CD4-positive, CD25-positive, alpha-beta regulatory T cell (primary cell): ENCODE measurements at places on chromosomes 6 and 20.

GRCh38 chr6:67252663-67253062 lies 1382.4 kb upstream of the ADGRB3 start:
- no peak for DNase-seq

DNA sequence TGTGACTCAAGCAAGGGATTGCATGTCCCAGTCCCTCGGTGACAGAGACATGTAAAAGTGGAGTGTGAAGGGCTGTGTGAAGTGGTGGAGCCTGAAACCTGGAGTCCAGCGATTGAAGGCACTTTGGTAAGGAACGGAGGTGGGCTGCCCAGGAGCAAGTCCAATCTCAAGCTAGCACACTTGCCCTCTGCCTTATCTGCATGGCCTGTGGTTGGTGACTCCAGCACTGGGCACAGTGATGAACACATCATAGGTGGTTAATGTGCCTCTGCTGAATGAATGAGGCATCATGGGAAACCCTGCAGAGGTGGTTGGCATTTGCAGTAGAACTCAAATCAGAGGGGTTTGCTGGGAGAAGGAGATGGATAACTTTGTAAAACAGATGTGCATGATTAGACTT lies 14.9 kb upstream of the ULBP3 start:
- DNase-seq = no peak

- DNase-seq = no peak
Measured at GRCh38 chr20:55160996-55161395, 685.6 kb downstream of the DOK5 start.

DNA sequence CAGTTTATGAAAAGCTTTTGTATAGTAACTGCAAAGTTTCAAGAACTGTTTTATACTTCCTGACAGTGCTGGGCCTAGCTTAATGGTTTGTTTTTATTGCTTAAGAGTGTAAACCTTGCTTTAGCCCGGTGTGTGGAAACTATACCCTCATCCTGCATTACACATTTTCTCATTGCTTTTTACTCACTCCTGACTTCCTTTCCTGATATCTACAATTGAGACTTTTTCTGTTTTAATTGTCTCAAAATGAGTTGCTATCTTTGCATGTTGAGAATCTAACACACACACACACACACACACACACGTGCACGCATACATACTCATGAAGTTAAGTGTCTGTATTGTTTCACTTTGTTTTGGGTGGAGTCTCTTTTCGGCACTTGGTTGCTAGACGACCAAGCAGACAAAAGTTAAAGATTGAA lies 16.7 kb downstream of the BMP2 start:
- no peak for DNase-seq

DNA sequence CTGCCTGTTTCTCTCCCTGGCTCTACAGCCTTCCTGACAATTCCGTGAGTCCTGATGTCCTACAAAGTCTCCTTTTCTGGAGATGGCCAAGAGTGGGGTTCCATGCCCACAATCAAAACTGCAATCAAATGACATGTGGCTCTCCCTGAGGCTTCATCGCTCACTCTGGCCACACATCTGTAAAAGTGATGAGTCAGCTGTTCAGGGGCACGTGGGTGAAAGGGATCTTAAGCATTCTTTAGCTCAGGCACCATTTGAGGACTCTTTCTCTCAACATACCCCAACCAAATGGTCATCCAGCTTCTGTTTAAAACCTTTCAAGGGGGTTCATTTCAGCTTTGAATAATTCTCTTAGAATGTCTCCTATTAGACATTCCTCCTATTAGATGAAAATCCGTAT lies 42.3 kb upstream of the EYA2 start:
- no peak for DNase-seq

DNA sequence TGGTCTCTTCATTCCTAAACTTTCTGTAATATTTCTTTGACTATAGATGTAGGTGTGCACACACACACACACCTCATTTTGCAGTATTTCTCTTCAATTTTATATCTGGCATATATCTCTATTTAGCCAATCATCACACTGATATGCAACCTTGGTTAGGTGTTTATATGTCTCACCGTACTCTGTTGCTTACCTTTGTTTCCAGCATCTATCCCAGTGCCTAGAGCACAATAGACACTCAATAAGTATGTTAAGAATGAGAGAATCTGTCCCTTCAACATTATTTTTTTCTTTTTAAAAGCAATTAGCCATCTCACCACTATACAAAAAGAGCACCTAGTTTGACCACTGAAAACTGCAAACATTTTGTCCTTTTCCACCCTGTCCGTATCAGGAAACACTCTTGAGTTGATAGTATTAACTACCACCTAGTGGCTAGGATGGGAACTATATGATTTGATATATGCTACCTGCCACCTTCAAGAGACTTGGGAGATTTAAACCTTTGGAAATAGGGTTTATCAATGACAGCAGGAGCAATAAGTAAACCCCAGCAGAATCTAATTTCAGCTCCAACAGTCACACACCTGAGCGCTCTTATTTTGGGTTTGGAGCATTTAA lies 48.7 kb upstream of the RSPO3 start:
- DNase-seq = no peak

DNA sequence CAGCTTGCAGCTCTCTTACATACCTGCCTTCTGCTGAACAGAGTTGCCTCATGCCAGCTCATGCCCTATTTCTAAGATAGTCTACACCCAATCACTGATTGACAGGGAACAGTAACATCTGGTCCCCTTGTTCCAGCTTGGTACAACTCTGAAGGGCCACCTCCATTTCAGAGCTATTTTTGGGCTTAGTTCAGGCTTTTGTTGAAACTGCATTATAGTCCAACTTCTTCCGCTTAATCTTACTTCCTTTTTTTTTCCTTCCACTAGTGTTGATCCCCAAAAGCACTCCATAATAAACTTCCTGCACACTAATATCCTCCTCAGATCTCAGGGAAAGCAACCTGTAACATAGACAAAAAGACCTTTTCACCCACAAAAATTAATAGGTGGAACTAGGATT lies 65.7 kb upstream of the TNFRSF21 start:
- DNase-seq = no peak

DNA sequence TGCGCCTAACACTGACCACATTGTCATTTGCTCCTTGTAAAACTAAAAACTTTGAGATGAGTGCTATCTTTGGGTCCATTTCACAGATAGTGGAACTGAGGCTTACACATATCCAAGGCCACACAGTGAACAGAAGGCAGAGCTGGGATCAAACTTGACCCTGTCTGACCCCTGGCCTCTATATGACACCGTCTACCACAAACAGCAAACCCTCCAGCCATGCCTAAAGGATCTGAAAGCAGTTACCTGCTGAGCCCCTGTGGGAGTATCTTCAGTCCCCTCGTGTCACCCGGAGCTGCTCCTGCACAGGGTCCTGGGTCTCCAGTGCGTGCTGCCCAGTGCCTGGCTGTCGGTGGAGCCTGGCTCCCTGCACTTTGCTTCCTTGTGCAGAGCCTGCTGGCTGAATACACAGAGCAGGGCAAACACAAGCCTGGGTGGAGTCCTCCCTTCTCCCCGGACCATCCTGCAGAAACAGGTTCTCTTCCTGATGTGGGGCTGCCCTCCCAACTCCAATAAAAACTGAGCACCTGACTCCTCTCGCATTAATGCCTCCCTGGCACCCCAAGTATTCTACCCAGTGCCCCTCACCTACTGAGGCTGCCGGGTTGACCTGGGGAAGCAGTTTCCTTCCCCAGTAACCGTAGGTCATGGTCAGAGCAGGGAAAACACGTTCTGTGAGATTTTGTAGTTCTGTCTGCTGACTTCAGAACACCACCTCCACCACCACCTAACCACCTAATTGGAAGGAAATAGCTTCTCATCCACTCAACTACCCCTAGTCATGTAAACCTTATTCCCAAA lies at the start of gene BCAS1:
Gene BCAS1, minus strand, starts transcription at position 408 of the 801 bp plus-strand sequence. CDS start 11,876 bp downstream, outside the sequence.
- no peak for DNase-seq

GRCh38 chr6:96520171-96521115 lies 1.2 kb upstream of the UFL1 start:
- peak; percentile 2 for DNase-seq

DNA sequence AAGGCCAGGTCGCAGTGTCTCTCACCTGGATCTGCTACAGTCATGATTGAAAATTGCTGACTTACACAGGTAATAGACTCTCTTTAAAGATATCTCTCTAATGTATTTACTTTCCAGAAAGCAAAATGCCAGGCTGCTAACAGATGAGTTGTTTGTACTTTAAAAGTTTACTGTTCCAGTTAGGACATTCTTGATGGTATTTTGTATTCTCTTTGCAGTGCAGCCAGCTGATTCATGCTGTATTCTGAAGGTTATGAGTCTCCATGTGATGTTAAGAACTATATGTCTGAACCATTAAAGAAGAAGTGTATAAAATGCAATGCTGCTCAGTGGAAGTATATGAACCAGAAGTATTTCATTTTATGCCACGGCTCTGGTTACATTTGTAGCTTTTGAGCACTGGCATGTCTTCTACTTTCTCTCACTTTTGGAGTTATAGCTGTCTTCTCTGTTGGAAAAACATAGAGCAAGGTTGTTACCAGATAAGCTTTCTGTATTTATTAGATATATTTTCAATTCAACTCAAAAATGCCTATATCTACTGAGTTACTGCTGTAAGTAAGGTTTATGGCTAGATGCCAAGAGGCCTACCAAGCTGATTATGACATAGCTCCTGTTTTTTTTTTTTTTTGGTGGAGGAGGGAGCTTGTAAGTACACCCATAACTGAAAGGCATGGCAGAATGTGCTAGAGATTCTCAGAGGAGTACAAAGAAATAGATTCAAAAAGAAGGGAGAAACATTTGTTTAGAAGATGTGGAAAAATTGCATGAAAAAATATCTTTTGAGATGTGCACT lies 130.5 kb upstream of the MAN1A1 start:
- no peak for DNase-seq

GRCh38 chr6:142820338-142821051 lies 124.5 kb downstream of the HIVEP2 start:
- DNase-seq = no peak

GRCh38 chr6:44126320-44127149 lies 717 bp downstream of the MRPL14 start:
- peak; percentile 64 for DNase-seq

DNA sequence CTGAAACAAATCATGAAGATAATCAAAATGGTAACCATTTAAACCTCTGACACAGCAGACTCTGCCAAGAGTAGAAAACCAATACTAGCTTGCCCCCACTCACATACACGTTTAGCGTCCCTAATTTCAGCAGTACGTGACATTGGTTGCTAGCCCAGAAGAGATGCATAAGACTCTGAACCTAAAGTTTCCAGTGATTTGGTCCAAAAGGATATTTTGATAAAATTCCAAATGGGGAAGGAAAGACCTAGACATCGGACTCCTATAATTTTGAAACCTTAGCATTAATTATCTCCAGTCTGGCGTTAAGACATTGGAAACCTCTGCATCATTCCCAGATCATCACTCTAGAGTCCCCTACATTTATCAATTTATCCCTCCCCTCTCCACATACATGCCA lies 98.1 kb downstream of the GMDS start:
- no peak for DNase-seq

- no peak for DNase-seq
Measured at GRCh38 chr6:87534377-87535047, 55.3 kb downstream of the RARS2 start.

DNA sequence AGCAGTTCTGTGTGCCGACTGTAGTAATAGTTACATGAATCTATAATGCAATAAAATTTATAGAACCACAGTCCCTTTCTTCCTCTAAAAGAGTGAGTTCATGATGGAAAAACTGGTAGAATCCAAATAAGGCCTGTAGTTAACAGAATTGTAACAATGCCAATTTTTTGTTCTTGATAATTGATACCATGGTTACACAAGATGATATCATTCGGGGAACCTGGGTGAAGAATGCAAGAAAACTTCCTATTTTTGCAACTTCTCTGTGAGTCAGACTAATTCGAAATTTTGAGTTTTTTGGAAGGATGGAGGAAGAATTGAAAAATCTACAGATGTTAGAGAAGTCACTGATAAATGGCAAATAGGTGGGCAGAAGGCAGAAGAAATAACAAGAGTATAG lies 381.8 kb downstream of the CDKAL1 start:
- no peak for DNase-seq

- DNase-seq = no peak
Measured at GRCh38 chr6:53854843-53855567, 60.2 kb downstream of the LRRC1 start.

GRCh38 chr6:39804466-39805065 lies 12.4 kb downstream of the DAAM2 start:
- no peak for DNase-seq

DNA sequence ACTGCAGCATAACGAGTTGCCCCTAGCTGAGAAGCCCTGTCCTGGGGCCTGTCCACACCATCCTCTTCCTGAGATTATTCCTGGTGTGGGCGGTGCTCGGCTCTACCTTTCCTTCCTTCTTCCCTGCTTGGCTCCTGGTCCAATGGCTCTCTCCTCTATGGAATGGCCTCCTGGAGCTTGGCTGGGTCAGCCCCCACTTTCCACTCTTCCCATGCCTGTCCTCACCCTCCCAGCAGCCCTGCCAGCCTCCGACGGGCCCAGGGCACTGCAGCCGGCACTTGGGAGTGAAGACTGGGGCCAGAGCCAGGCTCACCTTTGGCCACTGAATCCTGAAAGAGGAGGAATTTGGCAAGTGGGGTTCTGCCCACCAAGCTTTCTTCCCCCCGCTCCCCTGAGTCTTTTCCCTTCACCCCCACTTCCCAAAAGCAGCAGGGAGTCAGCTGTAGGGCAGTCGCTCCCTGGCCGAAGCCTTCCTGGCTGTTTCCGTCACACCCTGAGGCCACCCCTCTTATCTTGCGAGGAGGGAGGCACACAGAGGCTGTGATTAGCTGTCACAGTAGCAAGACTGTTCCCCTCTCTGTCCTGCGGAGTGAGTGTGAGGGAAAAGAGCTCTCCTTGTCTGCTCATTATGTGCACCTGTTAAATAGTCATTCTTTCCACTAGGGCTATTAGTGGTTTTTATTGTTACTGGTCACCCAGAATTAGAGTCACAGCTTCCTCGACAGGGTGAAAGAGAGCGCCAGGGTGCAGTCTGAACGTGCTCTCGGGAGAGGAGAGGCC lies 6.3 kb upstream of the CDSN start:
- DNase-seq = no peak
